ENCODE measurements at places on chromosomes 1 and 21.

DNA sequence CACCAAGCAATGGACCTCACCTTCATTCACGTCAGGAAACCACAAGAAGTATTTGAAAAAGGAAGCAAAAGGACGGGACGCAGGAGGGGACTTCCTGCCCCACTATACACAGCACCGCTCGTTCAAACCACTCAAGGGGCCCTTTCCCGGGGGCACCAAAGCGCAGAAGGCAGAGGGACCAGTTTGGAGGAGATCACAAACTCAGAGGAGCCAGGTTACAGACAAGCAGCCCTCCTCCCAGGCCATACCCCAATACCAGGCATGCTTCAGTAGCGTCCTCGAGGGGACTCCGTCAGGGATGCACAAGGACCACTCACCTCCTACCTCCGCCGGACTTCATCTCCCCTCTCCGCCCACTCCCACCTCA is 685 bp downstream of the CRTC2 start:
- no peak for DNase-seq

- no peak for DNase-seq
Measured at GRCh38 chr21:27555996-27556395, 589.1 kb upstream of the ADAMTS5 start.

DNA sequence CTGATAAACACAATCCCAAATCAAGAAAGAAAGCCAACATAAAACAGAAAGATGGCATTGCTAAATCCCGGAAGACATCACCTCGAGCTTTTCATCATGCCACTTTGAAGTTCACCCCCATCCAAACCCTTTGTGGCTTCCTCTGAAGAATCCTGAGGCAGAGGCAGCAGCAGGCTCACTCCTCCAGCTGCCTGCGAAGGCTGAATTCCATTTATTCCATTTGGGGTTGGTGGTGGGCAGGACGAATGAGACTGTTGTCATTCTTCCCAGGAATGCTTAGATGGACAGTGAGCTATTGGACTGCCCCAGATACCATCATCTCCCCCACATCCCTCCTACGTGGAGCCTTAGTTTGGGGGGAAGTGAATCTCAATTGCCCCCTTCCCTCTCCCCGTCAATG is 437.5 kb downstream of the SMYD3 start:
- DNase-seq = no peak

DNA sequence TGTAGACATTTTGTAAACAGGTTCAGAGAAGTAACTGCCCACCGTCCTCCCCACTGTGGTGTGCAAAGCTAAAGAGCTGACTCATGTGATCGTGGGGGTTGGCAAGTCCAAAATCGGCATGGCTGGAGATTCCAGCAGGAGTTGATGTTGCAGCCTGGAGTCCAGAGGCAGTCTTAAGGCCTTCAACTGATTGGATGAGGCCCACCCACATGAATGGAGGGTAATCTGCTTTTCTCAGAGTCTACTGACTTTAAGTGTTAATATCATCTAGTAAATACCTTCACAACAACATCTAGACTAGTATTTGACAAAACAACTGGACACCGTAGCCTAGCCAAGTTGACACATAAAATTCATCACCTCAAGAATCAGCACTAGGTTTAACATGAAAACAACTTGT is 281.6 kb downstream of the KIF26B start:
- no peak for DNase-seq

GRCh38 chr1:55138823-55139222 is 76.3 kb downstream of the USP24 start:
- DNase-seq = no peak

GRCh38 chr1:161139766-161140165 is 7.3 kb upstream of the DEDD start:
- peak; percentile 65 for DNase-seq
